Liver (tissue), 10 donors: ENCODE measurements at places on chromosomes 1 and 21. TPM values are rescaled to one million over a fixed set of nuclear protein-coding genes. Genes with fewer than 3 reads are reported as not detected.

GRCh38 chr1:160997323-160998038 is 23.5 kb downstream of the F11R start:
- H3K36me3 ChIP-seq, result peaks cover 32% of the 10 kb centered on the region
- H3K27ac ChIP-seq, result peak overlapping the region; percentile 52
- no peak overlapping the region for H3K4me3 ChIP-seq
- peak; percentile 66 for DNase-seq
- H3K4me1 ChIP-seq, result peaks cover 3% of the 10 kb centered on the region

DNA sequence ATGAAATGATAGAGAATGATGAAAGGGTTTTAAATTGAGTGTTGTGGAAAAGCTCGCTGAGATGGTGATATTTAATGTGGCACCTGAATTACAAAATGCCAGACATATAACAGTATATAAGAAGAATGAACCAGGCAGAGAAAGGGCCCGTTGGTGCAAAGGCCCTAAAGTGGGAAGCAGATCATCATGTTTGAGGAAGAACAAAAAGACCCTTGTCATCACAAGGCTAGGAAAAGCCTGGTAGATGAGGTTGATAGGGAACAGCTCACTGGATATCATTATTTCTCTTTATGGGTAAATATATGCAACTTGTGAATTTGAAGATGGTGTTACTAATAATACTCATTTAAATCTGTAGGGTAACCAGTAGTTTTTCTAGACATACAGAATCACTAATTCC is 11.0 kb downstream of the RAP1A start:
- no peak for DNase-seq
- H3K4me1 ChIP-seq, result no peaks in the 10 kb centered on the region
- H3K36me3 ChIP-seq, result no peaks in the 10 kb centered on the region
- no peaks in the 10 kb centered on the region for H3K27me3 ChIP-seq
- H3K27ac ChIP-seq, result no peak overlapping the region
- no peak overlapping the region for H3K4me3 ChIP-seq

DNA sequence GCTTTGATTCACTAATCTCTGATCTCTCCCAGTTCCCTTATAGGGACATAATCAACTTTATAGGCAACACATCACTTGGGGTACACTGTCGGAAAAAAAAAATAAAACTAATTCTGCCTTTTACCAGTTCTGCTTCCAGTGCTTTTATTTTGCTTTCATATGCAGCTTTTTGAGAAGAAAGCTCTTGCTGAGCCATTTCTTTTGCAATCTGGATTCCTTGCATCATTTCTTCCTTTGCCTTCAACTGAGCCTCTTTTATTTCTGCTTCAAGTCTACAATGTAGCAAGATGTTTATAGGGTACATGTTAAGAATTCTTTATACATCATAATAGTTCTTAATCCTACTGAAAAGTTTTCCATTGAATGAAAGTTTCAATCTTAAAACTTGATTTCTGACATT is 30.6 kb downstream of the KIF14 start:
- no peaks in the 10 kb centered on the region for H3K27me3 ChIP-seq
- no peak overlapping the region for H3K4me3 ChIP-seq
- H3K4me1 ChIP-seq, result no peaks in the 10 kb centered on the region
- H3K36me3 ChIP-seq, result no peaks in the 10 kb centered on the region
- no peak for DNase-seq
- H3K27ac ChIP-seq, result no peak overlapping the region

GRCh38 chr21:27366036-27366435 is 399.1 kb upstream of the ADAMTS5 start:
- no peak overlapping the region for H3K27ac ChIP-seq
- H3K4me3 ChIP-seq, result no peak overlapping the region
- no peak for DNase-seq
- no peaks in the 10 kb centered on the region for H3K27me3 ChIP-seq
- H3K36me3 ChIP-seq, result no peaks in the 10 kb centered on the region

DNA sequence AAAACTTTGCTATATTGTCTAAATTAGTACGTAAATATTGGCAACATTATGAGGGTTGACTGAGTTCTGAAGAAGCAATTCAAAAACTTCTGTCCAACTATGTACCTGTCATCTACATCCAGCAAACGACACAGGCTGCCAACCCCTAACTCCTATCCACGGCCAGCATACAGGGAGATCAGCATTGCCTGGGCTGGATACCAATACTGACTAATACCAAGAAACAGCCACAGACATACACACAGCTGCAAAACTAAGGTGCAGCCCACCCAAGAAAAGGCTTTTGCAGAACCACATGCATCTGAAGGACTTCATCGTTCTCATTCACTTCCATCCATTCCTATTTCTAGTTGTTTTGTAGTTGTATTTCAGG is 2.0 kb downstream of the KIAA0319L start:
- H3K4me1 ChIP-seq, result peaks cover 2% of the 10 kb centered on the region
- no peaks in the 10 kb centered on the region for H3K27me3 ChIP-seq
- no peak overlapping the region for H3K4me3 ChIP-seq
- no peak overlapping the region for H3K27ac ChIP-seq

- H3K27me3 ChIP-seq, result no peaks in the 10 kb centered on the region
- no peak for DNase-seq
- H3K36me3 ChIP-seq, result no peaks in the 10 kb centered on the region
- H3K4me1 ChIP-seq, result no peaks in the 10 kb centered on the region
- no peak overlapping the region for H3K4me3 ChIP-seq
Observed at GRCh38 chr1:210653771-210654170, 325.1 kb downstream of the HHAT start.

DNA sequence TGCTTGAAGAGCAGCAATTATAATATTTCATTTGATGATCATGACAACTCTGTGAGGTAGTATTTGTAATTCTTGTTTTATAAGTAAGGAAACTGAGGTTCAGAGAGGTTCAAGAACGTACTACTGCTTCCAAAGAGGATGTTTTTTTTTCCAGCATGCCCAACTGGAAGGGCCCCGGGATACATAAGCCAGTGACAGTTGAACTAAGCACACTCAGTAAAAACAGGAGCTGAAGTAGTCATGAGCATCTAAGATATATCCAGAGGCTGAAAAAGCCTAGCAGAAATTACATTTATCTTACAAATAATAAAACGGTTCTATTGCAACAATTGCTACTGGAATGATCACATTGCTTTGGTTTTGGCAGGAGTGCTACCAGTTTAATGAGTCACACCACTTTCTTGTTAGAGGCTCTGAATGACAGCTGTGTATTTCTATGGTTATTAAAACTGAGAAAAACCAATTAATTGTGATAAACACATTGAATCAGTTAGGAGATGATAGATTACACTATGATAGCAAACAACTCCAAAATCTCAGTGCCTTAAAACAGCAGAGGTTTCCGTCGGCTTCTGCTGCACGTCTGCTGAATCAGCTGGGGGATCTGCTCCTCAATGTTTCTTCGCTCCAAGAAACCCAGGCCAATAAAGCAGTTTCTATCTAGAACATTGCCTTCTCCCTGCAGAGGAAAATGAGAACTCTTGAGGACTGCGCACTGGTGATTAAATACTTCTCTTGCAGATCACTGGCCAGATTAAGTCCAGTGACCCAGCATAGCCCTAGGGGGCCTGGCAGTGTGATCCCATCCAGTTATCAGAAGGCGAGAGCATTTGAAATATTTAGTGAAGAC is 522.7 kb downstream of the PLPP3 start:
- no peaks in the 10 kb centered on the region for H3K36me3 ChIP-seq
- H3K4me3 ChIP-seq, result no peak overlapping the region
- no peaks in the 10 kb centered on the region for H3K27me3 ChIP-seq
- no peaks in the 10 kb centered on the region for H3K4me1 ChIP-seq

- H3K4me3 ChIP-seq, result no peak overlapping the region
- no peaks in the 10 kb centered on the region for H3K36me3 ChIP-seq
- DNase-seq, result no peak
- H3K27me3 ChIP-seq, result no peaks in the 10 kb centered on the region
- H3K27ac ChIP-seq, result no peak overlapping the region
- H3K4me1 ChIP-seq, result peaks cover 5% of the 10 kb centered on the region
Observed at GRCh38 chr1:63713627-63714481, 60.0 kb upstream of the ROR1 start.

- H3K4me3 ChIP-seq, result no peak overlapping the region
- no peaks in the 10 kb centered on the region for H3K4me1 ChIP-seq
- H3K27me3 ChIP-seq, result no peaks in the 10 kb centered on the region
- DNase-seq, result no peak
- peak overlapping the region; percentile 89 for H3K27ac ChIP-seq
Observed at GRCh38 chr1:27885114-27885528, 12.8 kb downstream of the THEMIS2 start.

DNA sequence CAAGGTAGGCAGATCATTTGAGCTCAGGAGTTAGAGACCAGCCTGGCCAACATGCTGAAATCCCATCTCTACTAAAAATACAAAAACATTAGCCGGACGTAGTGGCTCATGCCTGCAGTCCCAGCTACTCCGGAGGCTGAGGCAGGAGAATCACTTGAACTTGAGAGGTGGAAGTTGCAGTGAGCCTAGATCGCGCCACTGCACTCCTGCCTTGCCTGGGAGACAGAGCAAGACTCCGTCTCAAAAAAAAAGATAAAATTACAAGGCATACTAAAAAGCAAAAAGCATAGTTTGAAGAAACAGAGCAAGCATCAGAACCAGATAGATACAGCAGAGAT is 61.2 kb upstream of the CDC42BPA start:
- no peak overlapping the region for H3K27ac ChIP-seq
- H3K4me1 ChIP-seq, result no peaks in the 10 kb centered on the region
- H3K4me3 ChIP-seq, result no peak overlapping the region
- no peaks in the 10 kb centered on the region for H3K27me3 ChIP-seq
- H3K36me3 ChIP-seq, result no peaks in the 10 kb centered on the region

DNA sequence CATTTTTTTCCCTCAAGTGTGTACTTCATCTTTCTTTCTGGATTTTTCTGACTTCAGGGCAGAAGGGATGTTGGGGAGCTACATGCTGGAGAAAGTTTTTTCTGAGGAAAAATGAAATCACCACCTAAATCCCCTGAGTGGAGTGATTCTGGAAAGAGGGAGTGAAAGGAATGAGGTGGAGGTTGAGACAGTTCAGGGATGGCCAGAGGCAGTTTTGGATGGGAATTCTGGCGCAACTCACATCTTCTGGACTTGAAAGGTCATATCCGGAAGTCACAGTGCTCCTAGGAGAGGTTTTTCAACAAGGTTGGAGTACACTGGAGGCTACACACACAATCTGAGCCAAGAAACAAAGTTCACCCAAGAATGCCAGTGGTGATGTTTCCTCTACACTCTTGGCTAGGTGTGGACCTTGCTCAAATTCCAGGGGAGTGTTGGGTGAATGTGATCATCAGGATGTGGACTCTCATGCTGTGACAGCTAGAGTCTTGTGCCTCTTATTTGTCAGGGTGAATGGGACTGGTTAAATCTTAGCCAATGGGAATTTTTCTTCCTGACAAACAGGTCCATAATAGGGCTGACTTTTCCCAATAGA is 161.5 kb downstream of the HLX start:
- no peak for DNase-seq
- H3K27me3 ChIP-seq, result no peaks in the 10 kb centered on the region
- H3K4me3 ChIP-seq, result no peak overlapping the region
- H3K4me1 ChIP-seq, result no peaks in the 10 kb centered on the region
- no peak overlapping the region for H3K27ac ChIP-seq

DNA sequence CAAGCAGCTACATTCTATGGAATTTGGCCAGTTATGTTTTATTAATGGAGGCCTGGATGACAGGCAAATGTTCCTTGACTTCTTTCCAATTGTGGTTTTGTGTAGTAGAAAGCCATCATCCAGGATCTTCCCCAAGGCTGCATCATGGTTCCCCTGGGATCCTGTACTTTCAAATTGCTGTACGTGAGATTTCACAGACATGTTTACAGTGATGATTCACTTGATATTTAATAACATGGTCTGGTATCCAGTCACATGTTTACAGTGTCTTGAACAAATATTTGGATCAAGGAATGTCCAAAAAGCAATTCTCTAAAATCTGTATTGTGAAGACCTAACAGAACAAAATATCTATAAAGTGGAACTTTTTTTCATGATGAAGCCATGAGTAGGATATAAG is 68.3 kb upstream of the ST6GALNAC3 start:
- H3K36me3 ChIP-seq, result no peaks in the 10 kb centered on the region
- no peaks in the 10 kb centered on the region for H3K4me1 ChIP-seq
- no peak overlapping the region for H3K4me3 ChIP-seq
- no peak overlapping the region for H3K27ac ChIP-seq
- DNase-seq, result no peak
- H3K27me3 ChIP-seq, result no peaks in the 10 kb centered on the region

DNA sequence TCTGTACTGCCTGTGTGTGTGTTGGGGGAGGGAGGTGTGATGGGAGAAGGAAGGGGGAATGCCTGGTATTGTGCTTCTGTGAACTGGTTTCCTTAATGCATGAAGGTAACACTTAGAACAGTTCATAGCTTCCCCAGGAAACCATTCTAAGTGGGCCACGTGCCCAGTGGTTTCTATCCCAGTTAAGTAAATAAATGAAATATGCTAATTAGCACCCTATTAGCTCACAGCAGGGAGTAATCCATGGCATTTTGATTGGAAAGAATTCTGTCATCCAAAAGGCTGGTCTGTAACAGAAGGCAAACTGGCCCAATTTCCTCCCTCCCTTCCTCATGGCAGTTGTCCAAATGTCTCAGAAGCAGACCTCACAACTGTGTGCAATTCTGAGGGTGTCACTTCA is 199.3 kb downstream of the TTLL7 start:
- peaks cover 5% of the 10 kb centered on the region for H3K4me1 ChIP-seq
- no peaks in the 10 kb centered on the region for H3K36me3 ChIP-seq
- H3K27ac ChIP-seq, result no peak overlapping the region

- H3K27ac ChIP-seq, result no peak overlapping the region
- DNase-seq, result peak; percentile 24
- H3K4me3 ChIP-seq, result no peak overlapping the region
- no peaks in the 10 kb centered on the region for H3K36me3 ChIP-seq
- no peaks in the 10 kb centered on the region for H3K4me1 ChIP-seq
- H3K27me3 ChIP-seq, result no peaks in the 10 kb centered on the region
Observed at GRCh38 chr1:29597861-29598260, 361.5 kb downstream of the PTPRU start.

DNA sequence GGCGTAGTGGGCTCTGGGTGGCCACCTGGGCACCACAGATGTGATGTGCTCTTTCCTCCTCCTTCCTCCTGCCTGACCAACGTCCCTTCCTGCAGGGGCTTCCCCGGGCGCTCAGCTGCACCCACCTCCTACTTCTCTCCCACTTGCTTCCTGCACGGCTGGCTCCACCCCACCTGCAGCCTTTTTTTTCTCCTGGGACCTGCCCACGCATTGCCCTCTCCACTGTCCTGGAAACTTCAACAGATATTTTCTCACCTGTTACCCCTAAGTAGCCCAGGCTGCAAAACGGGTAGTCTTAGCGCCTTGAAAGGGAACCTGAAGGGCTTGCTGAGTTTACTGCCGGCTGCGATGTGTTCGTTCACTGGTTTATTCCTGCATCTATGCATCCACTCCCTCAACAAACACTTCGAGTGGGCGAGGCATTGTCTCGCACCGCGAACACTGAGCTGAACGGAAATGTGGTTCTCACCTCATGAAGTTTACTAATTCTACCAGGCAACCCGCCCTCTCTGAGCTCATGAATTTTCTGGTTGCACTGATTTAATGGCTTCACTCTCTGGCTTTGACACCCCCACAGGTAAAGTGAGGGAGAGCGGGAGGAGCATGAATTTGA is 23.6 kb downstream of the ZBTB18 start:
- H3K27me3 ChIP-seq, result no peaks in the 10 kb centered on the region
- DNase-seq, result no peak
- no peaks in the 10 kb centered on the region for H3K4me1 ChIP-seq
- H3K4me3 ChIP-seq, result no peak overlapping the region

Gene C8B
- polyA plus RNA-seq, result 299 TPM

Gene CD2
- 1.5 TPM for polyA plus RNA-seq

Gene S100A14
- polyA plus RNA-seq, result 2.3 TPM

Gene ANGPTL3
- polyA plus RNA-seq, result 182 TPM

Gene KCNJ9
- polyA plus RNA-seq, result not detected

Gene PEAR1
- 3.2 TPM for polyA plus RNA-seq

Gene FLG
- polyA plus RNA-seq, result under 0.01 TPM

Gene LCE1E
- not detected for polyA plus RNA-seq
